ENCODE measurements at places on chromosomes 1 and 21.

GRCh38 chr1:96581772-96582171 lies 139.8 kb upstream of the PTBP2 start:
- no peak for DNase-seq

GRCh38 chr1:157348538-157349480 lies 203.5 kb downstream of the FCRL5 start:
- no peak for DNase-seq

GRCh38 chr1:119687434-119688079 lies 24.2 kb upstream of the PHGDH start:
- DNase-seq, result no peak

- DNase-seq, result no peak
These were observed 7.8 kb downstream of the ETV3L start for GRCh38 chr1:157091668-157092273.

GRCh38 chr1:195462646-195463045 lies 1145.6 kb downstream of the KCNT2 start:
- DNase-seq, result no peak

- no peak for DNase-seq
These were observed 29.9 kb downstream of the PIK3C2B start for GRCh38 chr1:204464701-204465100.

DNA sequence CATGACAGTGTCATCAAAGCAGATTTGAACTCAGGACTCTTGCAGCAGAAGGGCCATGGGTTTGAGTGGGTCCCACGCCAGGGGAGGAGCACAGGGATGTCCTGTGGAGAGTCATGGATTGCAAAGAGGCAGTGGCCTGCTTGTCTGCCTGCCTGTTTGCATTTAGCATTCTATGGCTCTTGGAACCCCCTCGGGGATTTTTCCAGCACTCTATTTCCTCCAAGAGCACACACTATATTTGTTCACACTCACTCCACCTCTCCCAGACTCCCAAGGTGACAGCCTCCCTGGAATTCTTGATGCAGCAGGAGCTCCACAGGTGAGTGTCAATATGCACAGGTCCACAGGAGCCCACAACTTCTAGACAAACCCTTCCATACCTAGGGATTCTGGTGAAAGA lies 73.1 kb upstream of the LRRN2 start:
- DNase-seq, result no peak

DNA sequence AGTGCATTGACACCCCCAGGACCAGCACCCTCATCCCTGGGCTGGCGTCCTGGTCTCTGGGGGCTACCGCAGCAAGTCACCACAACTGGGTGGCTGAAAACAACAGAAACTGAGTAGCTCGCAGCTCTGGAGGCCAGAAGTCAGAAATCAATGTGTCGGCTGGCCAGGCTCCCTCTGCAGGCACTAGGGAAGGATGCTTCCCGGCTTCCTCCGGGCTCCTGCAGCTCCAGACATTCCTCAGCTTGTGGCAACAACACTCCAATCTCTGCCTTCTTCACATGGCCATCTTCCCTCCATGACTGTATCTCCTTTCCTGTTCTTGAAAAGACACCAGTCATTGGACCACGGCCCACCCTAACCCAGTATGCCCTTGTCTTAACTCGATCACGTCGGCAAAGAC lies 224.2 kb downstream of the NPHP4 start:
- DNase-seq, result no peak

GRCh38 chr1:232521660-232522059 lies 108.3 kb downstream of the SIPA1L2 start:
- DNase-seq, result no peak

DNA sequence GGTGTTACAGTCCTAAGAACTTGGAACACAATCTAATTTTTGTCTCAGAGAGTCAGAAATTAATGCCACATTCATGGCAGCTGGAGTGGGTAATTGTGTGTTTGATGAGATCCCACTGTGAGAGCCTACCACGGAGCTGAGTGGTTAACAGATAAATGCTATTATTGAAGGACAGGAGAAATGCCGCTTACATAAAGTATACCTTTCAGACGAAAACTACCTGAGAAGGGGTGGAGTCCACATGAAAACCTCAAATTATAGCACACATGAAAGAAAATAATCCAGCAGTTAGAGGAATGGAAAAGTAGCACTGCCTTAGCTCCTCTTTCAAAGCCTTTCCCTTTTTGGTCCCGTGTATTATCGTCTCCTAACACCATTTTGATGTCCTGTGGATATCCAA lies 133.0 kb downstream of the BACH1 start:
- DNase-seq, result no peak

- no peak for DNase-seq
These were observed 259.3 kb downstream of the HLX start for GRCh38 chr1:221138516-221138915.

GRCh38 chr1:108845446-108845845 lies 11.4 kb downstream of the AKNAD1 start:
- DNase-seq, result no peak

DNA sequence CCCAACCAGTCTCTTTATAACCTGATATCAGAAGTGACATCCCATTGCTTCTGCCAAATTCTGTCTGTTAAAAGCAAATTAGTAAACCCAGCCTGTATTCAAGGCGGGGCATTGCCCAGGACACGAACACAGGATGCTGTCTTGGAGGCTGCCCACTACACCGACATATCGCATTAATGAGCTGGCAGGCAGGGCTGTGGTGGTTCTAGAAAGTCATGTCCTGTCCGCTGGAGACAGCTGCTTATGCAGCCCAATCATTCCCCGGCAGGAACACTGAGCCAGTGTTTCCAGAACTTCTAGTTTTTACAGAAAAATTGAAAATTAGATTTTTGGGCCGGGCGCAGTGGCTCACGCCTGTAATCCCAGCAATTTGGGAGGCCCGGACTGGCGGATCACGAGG lies 19.3 kb downstream of the C1orf167 start:
- no peak for DNase-seq

DNA sequence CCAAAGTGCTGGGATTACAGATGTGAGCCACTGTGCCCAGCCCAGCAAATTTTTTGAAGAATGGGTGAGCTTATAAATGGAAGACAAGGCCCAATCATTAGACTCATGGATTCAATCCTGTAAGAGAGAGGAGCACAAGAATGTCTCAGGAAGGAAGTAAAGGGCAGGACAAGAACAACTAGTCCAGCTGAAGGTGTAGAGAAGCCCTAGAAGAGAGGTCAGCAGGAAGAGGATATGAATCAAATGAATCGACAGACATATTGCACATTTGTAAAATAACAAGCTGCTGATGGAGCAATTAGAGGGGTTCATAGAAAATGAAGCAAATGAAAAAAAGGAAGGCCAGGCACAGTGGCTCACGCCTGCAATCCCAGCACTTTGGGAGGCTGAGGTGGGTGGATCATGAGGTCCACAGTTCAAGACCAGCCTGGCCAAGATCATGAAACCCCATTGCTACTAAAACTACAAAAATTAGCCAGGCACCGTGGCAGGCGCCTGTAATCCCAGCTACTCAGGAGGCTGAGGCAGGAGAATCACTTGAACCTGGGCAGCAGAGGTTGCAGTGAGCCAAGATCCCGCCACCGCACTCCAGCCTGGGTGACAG lies 74.9 kb downstream of the MIS18A start:
- DNase-seq, result no peak

DNA sequence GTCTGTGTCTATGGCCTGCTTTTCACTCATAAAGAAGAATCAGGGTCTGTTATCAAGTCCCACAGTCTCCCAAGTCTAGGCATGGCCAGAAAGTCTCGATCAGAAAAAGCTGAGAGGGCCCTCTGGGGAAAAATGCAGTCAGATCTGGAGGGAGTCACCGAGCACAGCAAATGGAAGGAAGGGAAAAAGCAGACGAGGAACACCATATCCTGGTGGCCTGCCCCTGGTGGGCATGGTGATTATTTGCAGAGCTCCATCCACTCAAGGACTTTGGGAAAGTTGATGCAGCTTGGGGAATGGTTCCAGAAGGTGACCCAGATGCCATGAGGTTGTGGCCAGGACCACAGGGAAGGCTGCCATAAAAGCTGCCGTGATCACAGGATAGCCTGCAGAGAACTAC lies 189.1 kb downstream of the CLIC6 start:
- DNase-seq, result no peak

- peak; percentile 33 for DNase-seq
These were observed 27.2 kb downstream of the XCL1 start for GRCh38 chr1:168603501-168604110.

DNA sequence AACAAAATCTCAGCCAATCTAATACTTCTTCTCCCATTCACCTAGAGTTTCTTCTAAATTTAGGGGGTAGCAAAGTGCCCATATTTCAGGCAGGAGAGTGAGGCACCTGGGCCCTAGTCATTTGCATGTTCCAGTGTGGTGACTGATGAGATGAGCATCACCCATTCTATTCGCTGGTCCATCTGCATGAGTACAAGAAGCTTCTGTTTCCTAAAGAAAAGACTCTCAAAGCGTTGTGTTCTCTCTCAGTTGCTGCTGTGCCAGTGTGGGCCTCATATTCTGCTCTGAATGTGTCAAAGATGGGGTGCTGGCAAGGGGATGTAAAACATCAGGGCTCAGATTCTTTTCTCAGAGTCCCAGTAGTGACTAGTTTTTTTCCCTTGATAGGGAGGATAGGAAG lies 16.1 kb upstream of the DPYD start:
- no peak for DNase-seq

DNA sequence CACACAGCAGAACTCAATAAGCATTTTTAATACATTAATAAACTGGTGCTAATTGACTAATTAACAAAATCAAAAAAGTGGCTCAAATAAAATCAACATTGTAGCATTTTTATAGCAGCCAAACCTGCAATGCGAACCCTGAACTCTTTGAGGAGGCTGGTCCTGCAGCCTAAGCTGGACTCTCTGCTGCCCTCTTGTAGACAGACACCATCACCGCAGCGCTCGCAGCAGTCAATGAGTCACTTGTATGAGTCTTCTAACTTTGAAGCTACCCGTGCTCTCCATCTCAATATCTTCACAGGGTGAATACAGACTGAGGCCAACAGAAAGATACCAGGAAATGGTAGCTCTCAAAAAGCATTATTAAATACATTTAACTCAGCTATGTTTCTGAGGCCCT lies 9.7 kb upstream of the KRTAP7-1 start:
- no peak for DNase-seq

- no peak for DNase-seq
These were observed 748 bp downstream of the PDZK1IP1 start for GRCh38 chr1:47188791-47189785.

- no peak for DNase-seq
These were observed 72.6 kb upstream of the HMGB4 start for GRCh38 chr1:33791251-33791650.

DNA sequence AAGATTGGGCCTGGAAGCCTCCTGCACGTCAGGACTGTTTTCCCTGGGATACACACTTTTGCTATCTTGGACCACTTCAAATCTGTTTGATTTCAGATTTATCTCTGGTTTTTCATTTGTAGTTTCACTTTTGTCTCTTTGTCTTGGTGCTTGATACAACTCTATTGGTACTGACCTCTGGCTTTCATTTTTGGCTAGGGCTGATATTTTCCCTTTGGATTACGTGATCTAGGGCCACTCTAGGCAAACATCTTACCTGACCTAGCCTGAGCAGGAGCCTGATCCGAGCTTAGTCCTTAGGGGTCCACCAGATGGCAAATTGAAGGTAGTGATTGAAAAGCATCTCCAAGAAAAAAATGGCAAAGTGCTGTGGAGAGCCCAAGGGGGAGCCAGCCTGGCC lies 39.6 kb downstream of the ZBTB18 start:
- no peak for DNase-seq

DNA sequence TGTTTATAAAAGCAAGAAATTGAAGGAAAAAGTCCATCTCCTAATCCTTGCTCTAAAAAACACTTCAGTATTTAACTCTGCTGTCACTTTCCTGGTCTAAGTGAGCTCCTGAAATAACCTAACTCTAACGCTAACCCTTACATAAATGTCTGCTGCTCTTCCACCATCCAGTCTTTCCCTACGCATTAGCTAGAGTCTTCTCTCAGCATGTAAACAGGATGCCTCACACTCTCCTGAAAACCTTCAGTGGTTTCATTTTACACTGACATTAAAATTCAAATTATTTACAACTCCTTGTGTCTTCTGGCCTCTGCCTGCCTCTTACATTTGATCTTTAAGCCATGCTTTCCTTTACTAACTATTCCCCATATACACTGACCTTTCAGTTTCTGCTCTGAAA lies 697.6 kb upstream of the CXADR start:
- no peak for DNase-seq
